EL (cell line): ENCODE measurements at places on chromosomes 11 and 22.
A peak's percentile ranks its signal among the peaks of the same experiment; 100 is the strongest.

- peak; percentile 57 for DNase-seq
These were observed 626 bp downstream of the FLRT1 start for GRCh38 chr11:64036087-64037026.

DNA sequence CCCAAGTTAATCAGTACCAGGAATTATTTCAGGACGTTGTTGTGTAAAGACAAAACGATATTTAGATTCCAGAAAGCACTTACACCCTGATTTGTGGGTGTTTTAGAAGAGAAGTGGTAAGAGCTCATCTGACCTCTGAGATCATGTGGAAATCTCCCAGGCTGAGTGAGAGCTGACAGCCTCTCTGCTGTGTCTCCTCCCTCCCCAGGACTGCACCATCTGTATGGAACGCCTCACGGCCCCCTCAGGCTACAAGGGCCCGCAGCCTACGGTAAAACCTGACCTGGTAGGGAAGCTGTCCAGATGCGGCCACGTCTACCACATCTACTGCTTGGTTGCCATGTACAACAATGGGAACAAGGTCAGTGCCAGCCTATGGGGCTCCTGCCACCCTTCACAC lies 20.0 kb downstream of the DTX4 start:
- no peak for DNase-seq

GRCh38 chr11:8604078-8604723 lies 10.2 kb upstream of the STK33 start:
- DNase-seq, result peak; percentile 100

- DNase-seq, result peak; percentile 92
These were observed at the start of gene PRCP for GRCh38 chr11:82900277-82901164. PRCP (minus strand) TSS chr11:82900430; CDS start chr11:82900402, 28 bp downstream.

DNA sequence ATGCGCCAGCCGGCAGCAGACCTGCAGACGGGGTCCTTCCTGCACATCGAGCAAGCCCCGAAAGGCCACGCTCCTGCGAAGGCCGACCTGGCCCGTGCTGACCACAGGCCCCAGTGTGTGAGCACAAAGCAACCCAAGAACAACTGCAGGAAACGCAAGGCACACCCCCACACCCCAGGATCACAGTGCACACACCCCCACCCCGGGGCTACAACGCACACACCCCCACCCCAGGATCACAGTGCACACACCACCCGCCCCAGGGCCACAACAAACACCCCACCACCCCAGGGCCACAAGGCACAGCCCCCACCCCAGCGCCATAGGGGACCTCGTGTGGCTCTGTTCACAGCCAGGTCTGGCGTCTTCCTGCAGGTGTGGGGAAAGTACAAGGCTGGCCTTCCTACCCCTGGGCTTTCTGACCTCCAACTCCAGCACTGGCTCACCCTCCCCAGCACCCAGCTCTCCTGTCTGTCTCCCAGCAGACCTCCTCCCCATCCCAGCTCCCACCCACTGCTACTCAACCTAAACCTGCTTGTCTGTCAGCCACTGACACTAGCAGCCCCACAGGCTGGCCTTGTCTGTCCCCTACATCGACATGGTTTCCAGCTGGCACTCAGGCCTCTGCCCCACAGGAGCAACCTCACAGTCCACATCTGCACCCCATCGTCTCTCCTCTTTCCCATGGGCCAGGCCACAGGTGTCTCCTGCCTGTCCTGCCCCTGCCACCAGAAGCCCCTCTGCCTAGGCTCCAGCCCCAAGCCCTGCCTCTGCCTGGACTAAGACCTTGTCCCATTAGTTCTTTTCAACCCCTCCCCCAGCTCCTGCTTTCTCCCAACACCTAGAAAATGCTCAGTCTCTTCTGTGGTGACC lies 20.5 kb upstream of the EFCAB6 start:
- DNase-seq, result no peak

- peak; percentile 94 for DNase-seq
These were observed 199.0 kb downstream of the GRIK4 start for GRCh38 chr11:120710354-120711131.

- DNase-seq, result no peak
These were observed 110.2 kb downstream of the RBFOX2 start for GRCh38 chr22:35918456-35918855.

- DNase-seq, result no peak
These were observed 17.5 kb upstream of the TMEM191C start for GRCh38 chr22:21449531-21450319.
